A549 treated with RU486 at 1 μM for 4 hours (cell line): ENCODE measurements at places on chromosomes 16 and 17. TPM values are rescaled to one million over a fixed set of nuclear protein-coding genes. Genes with fewer than 3 reads are reported as not detected.

ZPBP2 gene
- total RNA-seq, result not detected in 5 replicates

MYOCD gene
- 0.34 to 1.9 TPM (median 1.1 TPM) in 5 replicates for total RNA-seq

KCNJ16 gene
- total RNA-seq, result 0.03 to 0.21 TPM (median 0.10 TPM) in 5 replicates

NPIPA2 gene
- total RNA-seq, result 0.97 to 2.0 TPM (median 1.4 TPM) in 5 replicates

TMEM132E gene
- 0.05 to 0.10 TPM in 2 of 5 replicates, not detected in the others for total RNA-seq
